ENCODE measurements at places on chromosomes 5 and 9.
A peak's percentile ranks its signal among the peaks of the same experiment; 100 is the strongest.

- DNase-seq, result no peak
These were observed 104.3 kb upstream of the ARRDC3 start for GRCh38 chr5:91487420-91487819.

DNA sequence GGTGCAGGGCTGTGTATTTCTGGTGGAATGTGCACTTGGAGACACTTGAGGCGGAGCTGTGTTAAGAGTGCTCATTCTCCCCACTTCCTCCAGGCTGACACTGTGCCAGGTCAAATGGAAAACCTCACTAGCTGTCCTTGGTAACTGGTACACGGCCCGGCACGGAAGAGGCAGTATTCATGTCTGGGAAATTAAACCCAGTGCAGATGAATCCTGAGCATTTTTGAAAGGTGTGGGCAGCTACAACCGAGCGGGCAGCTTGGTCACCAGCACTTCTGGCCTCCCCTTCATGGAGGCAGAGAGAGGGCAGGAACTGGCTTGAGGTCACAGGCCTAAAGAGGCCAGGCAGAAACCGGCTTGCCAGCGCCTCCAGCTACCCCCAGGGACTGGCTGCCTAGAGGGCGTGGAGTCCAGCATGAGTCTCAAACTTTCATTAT, 1.6 kb downstream of the CLPTM1L start:
- DNase-seq, result no peak

DNA sequence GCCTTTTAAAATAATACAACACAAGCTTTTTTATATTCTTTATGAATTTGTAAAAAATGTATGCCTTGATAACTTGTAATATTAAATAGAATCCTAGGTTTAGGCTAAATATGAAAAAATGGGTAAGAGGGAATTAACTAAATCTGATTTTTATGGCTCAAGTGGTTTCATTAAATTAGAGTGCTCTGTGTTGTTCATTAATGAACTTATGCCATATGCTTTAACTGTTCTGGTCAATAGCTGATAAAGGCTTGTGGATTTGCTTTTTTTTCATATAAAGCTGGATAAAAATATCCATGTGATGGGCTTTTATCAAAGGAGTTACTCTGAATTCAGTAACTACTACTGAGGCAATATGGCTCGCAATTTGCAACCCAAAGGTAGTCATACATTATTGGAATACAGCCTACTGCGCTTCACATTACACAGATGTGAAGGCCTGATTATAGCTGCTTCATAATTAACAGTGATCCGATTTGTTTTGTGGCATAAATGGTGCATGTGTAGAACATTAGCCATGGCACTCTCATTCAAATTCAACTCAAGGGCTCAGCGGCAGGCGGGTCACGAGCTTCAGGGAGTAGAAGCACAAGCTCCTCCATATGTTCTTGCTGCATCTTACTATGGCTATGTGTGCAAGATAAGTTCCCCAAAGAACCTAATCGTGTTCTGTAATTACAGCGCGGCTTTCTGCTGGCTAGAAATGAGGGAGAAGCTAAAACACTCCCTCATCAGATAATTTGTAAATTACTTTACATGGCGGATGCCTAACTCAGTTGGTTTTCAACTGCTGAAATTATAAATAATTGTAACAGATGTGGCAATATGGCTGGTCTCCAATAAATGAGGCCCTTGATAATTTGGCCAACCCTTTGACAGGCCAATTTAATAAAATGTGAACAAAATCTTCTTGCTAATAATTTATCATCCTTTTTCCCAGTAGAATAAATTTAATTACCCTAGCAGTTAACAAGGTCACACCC, 188.3 kb downstream of the CNTLN start:
- peak; percentile 79 for DNase-seq

DNA sequence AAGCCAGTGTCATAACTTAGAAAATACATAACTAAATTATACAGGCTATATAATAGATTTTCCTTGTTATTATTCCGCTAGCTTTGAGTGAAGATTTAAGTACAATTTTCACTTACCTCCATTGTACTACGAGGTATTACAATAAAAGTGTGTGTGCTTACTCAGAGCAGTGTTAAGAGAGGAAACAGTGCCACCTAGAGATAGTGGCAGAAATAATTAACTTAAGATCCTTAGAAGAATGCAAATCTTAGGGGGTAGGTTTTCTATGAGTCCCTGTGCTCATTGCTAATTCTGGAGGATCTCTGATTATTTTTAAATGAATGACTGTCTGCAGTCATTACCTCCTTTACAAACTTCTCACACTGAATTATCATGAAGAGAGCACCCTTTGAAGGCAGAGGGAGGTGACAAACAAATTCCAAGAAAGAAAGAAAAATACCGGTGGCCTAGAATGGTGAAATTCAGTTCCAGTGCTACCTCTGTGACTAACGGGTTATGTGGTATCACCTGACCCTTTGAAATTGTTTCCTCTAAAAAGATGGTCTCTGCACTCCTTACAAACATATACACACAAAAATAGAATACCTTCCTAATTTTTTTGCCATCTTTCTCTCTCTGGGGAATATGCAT, 379.8 kb downstream of the TRIM36 start:
- peak; percentile 6 for DNase-seq

- DNase-seq, result no peak
These were observed 1.9 kb downstream of the TEX53 start for GRCh38 chr9:114655689-114656088.

- DNase-seq, result no peak
These were observed 960 bp upstream of the CTNND2 start for GRCh38 chr5:11905206-11905605.

GRCh38 chr5:5504325-5504724, 81.8 kb downstream of the ICE1 start:
- DNase-seq, result no peak
